ENCODE measurements at places on chromosomes 4 and X.

- no peak for DNase-seq
Measured at GRCh38 chrX:122422547-122422946, 761.5 kb upstream of the GRIA3 start.

DNA sequence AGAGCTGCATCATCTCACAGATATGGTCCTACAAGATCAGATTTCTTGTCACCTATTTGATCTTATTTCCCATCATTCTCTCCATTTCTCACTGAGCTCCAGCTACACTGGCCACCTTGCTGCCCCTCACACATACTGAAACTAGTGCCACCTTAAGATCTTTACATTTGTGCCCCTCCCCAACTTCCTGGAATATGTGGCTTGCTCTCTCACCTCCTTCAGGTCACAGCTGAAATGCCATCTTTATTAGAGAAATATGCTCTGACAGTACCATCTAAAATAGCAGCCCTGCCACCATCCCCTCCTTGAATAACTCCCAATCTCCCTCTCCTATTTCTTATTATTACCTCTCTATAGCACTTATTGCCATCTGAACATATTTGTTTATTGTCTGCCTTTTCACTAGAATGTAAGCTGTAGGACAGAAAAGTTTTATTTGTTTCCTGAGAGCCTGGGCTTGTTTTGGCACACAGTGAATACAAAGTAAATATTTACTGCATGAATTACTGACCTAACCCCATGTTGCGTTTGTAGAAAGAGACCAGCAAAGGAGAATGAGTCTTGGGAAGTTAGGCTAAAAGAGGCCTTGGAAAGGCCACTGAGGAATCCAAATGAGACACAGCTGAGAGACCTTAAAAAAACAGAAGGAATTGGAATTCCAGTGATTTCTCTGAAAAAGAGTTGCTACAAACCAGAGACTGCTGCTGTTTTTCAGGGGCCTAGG is 22.7 kb downstream of the DYNLT3 start:
- DNase-seq, result no peak

DNA sequence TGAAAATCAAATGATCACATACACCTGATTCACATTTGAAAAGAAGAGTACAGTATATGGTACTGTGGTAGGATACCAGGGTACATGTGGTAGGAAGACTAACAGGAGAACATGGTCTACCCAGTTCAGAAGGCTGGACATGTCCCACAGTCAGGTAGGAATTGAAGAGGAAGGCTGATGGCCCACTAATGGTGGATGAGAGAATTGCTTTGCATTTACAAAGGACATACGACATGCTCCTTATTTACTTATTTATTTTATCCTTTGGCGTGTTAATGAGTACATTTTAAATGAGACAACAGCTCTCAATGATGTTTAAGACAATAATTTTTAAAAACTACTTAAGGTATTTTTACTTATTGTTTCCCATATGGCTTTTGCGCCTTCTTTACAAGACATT is 106.7 kb upstream of the BMP2K start:
- no peak for DNase-seq

- no peak for DNase-seq
Measured at GRCh38 chrX:68490644-68491043, 8.2 kb upstream of the YIPF6 start.

DNA sequence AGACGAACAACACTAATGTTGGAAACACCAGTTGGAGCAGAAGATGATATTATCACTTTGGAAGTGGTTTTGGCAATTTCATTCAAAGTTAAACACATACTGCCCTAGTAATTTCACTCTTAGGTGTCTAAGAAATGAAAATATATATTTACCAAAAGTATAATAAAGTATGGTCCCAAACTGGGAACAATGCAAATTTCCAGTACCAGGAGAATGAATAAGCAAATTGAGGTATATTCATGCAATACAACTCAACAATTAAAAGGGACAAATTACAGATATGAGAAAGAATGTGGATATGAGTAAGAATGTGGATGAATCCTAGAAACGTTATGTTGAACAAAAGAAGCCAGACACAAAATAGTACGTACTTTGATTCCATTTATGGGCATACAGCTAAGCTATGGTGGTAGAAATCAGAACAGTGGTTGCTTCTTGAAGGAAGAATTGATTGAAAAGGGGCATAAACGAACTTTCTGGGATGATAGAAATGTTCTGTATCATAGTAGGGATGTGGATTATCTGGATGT is 10.0 kb downstream of the ELMOD2 start:
- no peak for DNase-seq

DNA sequence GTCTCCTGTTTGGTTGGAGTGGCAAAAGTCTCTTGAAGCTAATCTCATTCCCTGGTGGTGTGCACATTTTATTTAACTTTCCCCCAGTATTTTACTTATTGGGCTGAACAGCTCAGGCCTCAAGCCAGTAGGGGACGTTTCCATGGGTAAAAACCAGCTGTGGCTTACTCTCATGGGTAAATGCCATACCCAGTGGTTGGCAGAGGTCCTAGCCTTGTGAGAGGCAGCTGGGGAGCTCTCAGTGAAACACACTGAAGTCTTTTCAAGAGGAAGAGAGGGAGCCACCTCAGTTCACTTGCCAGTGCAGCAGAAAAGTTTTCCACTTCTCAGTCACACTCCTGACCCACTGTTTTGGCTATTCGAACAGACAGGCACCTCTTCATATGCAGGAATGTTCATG is 1964.2 kb downstream of the ARAP2 start:
- DNase-seq, result no peak

Measured in CD4-positive, alpha-beta T cell treated with Interleukin-4 for 1 hour (primary cell).